ENCODE measurements at places on chromosomes 7 and 10.
A peak's percentile ranks its signal among the peaks of the same experiment; 100 is the strongest.

GRCh38 chr7:31811650-31812461 is 124.8 kb downstream of the PPP1R17 start:
- no peak for DNase-seq

DNA sequence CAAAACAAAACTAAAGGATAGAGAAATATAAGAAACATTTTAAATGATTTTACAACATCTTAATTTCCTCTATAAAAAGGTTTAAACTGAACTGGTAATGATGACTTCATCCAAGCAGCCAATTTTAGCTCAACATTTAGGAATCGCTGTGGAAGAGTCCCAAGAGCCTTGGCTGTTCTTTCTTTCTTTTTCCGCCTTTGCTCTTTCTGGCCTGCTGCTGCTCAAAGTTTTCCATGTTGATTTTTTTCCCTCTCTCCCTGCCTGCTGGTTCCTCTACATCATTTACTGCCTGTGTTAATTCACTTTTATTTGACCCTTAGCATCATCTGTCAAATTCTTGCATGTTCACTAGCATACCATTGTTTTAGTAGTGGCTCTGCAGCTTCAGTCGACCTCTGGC is 146.9 kb downstream of the EVX1 start:
- no peak for DNase-seq

DNA sequence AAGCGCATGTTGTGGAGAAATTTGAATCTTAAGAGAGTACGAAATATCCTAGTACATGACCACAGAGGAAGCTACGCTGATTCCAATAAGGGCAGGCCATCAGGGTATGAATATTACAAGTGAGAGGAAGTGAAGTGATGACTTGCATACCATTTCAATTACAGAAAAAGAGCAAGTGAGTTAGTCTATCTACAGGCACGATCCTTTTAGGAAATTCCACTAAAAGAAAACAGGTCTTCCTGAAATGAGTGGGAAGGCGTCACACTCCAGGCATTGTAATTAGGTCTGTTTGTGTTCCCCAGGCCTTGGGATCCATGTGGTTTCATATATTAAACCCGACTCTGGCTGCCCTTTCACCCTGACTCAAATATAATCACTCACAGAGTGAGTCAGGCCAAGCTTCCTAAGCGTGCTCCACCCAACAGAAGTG is 152.5 kb downstream of the SEMA3A start:
- DNase-seq, result no peak

GRCh38 chr7:114979803-114980507 is 58.1 kb downstream of the MDFIC start:
- no peak for DNase-seq

GRCh38 chr10:120392245-120392644 is 64.8 kb upstream of the PLPP4 start:
- no peak for DNase-seq

DNA sequence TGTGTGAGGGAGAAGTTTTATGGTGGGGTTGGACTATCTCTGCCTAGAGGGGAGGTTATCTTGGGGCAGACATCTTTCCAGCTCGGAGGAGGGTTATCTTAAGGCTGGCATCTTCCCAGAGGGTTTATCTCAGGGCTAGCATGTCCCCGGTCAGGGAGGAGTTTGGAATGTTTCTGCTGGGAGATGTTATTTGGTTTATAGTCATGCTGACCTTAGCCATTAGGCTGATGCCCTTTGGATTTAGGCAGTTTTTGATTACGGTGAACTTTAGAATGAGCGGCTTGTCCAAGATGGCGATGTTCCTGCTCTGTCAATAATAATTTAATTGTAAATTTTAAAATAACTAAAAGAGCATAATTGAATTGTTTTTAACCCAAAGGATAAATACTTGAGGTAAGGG is 236.4 kb downstream of the CACNB2 start:
- no peak for DNase-seq

DNA sequence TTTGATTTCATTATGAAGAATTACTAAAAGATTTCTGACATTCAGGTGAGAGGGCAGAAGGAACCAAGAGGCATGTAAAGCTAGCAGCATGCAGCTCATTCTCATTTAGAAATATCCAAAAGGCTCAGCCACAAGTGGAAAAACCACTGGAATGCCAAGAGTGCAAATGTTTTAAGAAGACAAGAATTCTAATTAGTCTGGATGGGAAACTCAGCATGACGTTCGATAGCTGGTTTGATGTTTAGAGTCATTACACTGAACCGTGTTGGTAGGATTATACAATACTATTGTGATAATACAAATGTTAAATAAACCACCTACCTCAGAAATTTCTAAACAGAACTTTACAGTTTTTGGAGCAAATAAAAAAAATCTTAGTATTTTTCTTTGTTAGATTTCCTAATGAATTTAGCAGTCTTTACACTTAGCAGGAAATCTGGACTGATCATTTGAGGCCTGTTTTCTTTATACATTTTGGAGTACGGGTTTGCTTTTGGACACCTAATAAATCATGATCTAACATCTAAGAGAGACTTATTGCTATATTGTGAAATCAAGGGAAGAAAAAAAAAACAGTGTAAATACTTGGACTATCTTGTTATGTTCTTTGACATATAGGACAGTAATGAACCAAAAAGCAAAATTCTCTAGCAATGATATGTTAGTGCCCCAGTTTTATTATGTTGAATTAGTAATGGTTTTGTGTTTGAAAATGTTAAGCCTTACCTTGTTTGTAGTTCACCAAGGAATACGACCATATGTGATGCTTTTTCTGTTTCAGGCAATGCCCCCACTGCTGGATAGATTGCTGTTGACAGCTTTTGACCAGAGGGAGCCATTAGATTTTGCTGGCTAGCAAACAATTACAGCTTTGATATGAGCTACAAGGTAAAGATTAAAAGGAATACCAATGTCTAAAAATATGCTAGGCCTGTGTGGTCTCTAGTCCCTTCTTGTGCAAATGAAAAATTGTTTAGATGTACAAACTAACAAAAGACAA is 354.1 kb upstream of the SEMA3A start:
- DNase-seq, result no peak

DNA sequence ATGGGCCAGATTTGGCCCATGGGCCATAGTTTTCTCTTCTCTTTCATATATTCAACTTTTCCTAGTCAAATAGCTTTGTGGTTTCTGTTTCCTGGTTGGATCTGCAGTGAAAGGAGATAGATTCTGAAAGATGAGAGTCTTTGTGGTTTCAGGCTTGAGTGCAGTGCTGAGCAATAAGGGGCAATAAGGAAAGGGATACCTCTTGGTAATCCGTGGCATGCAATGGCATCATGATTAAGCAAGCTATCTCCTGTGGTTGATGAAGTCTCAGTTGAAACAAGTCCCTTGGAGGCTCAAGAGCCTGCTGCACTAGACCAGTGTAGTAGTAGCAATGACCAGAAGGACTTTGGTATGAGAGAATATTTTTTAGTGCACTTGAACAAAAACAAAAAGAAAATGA is 187.7 kb upstream of the CNTNAP2 start:
- no peak for DNase-seq

GRCh38 chr10:57979956-57980355 is 287.7 kb downstream of the IPMK start:
- DNase-seq, result no peak

GRCh38 chr7:672891-673290 is 53.6 kb upstream of the DNAAF5 start:
- no peak for DNase-seq

GRCh38 chr7:107165341-107165740 is 3.5 kb upstream of the HBP1 start:
- DNase-seq, result no peak

DNA sequence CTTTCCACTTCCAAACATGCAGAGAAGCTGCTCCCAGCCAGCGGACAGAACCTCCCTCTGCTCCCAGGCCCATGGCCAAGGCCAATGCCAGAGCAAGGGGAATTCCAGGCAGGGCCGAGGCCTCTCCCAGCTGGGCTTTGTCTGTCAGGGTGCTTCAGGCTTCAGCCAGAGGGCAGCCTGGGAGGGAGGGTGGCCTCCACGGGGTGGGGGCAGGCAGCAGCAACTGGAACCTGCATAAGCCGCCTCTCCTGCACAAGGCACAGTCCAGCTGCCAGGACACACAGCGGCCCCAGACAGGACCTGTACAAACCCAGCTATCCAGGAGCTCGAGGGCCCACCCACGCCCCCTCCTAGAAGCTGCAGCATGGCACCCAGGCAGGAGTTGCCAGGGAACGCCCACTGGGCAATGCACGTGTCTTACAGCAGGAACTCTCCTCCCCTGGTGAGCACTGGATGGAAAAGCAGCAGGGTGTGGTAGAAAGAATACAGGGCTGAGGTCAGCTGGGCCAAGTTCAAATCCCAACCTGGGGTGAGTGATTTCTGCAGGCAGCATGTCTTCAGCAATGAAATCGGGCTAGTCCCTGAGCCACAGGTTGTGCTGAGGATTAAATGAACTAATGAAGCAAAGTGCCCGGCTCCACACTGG is 7.6 kb downstream of the FAM53B start:
- no peak for DNase-seq

GRCh38 chr10:101779544-101780186 is 3.6 kb downstream of the NPM3 start:
- no peak for DNase-seq

DNA sequence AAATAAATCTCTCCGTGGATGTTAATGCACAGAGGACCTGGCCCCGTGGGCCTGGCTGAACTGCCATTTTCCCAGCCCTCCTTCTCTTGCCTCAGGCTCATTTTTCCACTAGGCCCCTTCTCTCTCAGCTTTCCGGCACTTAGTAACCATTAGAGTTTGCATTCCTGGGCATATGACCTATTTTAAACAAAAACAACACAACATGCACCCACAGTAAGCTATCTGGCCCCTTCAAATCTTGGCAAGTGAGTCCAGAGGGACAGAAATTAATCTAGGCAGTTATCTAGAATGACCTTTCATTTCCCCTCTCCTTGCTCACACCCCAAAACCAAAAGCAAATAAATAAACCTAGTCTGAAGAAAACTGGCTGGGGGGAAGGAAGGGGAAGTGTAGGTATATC is 11.7 kb downstream of the FBXW4 start:
- no peak for DNase-seq

DNA sequence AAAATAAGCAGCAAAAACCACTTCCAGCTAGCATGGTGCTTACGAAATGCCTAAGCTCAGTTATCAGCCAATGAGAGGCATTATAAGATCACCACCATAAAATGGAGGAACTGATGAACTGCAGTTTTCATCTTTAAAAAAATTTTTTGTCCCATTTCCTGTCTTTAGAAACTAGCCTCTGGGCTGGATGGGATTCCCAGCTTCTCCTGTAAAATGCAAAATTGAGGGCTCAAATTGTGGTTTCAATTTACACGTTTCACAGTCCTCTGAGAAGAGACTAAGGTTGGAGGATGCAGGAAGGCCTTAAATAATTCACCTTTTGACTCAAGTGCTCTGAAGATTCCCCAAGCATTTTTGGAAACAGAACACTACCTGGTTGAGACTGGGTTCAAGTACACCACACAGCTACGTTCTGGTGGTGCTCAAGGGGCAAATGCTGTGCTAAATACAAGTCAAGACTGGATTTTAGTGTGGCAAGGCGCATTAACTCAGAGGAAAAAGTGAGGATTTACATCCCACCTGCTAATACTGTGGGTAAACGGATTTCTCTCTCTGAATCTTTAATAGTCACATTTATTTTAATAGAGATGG is 951 bp downstream of the ZNF25 start:
- DNase-seq, result no peak

- DNase-seq, result no peak
These were observed 238.1 kb upstream of the CSTF2T start for GRCh38 chr10:51937308-51938140.

GRCh38 chr10:78783753-78784152 is 285.0 kb upstream of the ZMIZ1 start:
- DNase-seq, result peak; percentile 9

DNA sequence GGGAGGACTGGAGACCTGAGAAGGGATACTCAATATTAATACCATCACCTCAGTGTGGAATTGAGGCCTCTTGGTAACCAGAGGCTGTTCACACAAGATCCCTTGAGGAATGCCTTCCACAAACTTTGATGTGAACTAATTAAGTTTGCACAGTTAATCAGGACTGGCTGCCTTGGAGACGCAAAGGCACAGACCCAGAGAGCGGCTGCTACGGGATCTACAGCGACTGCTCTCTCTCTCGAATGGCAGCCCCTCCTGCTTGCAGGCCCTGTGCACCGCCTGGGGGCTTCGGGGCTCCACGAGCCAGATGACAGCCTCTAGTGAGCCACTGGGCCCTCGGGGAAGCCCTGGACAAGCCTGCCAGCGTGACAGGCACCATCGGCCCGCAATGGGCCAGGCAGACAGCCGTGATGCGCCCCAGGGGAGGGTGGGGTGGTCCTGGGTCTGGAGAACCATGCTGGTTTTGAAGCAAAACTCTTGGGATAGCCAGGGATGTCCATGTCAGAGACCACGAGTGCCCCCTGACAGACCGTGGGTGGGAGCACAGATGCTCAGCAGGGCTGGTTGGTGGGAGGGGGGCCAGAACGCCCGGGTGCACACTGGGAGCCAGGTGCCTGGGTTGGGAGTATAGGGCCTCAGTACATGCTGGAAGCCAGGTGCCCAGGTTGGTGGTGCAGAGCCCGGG is 195.6 kb downstream of the ELFN1 start:
- no peak for DNase-seq

GRCh38 chr10:24723788-24724380 is at the start of gene ARHGAP21:
Gene ARHGAP21, minus strand, starts transcription at chr10:24723887. Its CDS starts 1,988 bp downstream, at chr10:24721899.
- peak; percentile 70 for DNase-seq

- no peak for DNase-seq
These were observed 19.8 kb upstream of the UMAD1 start for GRCh38 chr7:7620644-7621210.

DNA sequence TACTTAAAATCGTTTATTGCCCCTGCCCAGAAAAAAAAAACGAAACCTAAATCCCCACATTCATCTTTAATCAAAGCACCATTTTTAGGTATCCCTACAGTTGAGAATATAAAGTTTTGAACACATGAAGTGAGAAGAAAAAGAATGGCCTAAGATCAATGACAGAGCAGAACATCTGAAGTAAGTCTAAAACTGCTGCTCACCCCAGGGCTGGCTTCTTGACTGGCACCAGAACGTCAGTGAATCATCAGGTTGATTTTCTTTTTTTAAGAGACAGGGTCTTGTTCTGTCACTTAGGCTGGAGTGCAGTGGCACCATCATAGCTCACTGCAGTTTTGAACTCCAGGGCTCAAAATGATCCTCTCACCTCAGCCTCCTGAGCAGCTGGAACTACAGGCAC is 24.9 kb downstream of the SHTN1 start:
- DNase-seq, result no peak

GRCh38 chr7:82624337-82624736 is 180.8 kb upstream of the CACNA2D1 start:
- DNase-seq, result no peak

- no peak for DNase-seq
These were observed 622 bp downstream of the DYNC1I1 start for GRCh38 chr7:95772771-95773581.

All from RWPE2 (cell line).